ENCODE measurements at places on chromosomes 2 and 18.

DNA sequence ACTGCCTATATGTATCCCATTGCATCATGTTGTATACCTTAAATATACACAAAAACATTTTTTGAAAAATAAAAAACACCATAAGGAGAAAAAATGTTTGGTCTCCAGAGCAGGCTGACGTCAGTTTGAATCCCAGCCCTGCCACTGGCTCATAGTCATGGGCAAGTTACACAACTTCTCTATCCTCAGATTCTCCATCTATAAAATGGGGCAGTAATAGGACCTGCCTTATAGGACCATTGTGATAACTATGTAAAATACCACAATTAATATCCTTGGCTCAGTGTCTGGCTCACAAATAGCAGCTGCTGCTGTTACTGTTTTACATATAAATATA, 135.6 kb downstream of the SMAD7 start:
- no peak for DNase-seq

DNA sequence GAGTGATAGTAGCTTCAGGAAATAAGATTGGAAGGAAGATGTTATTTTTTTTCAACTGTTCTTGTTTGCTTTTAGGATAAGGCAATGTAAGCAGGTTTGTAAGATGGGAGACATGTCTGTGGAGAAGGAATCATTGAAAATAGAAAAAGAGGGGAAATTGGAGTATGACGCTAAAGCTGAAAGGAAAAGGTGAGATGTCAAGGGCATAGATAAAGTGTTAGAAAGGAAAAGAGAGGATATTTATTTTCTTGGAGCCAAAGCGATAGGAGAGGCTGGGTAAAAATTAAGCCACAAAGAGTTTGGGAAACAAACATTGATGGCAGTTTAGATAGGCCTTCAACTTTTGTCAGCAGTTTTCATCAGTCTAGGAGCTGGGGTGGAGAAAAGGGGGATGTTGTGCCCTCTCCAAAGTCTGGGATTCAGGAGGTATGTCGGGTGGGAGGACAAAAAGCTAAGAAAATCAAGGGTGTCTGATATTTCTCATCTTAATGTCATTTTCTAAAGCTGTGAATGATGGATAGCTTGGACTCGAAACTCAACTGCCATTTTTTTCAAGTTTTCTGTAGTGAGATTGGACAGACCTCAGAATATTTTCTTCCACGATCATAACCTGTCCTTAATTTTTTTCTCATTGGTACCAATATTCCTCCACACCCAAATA, 63.3 kb downstream of the MAPRE2 start:
- DNase-seq = no peak

DNA sequence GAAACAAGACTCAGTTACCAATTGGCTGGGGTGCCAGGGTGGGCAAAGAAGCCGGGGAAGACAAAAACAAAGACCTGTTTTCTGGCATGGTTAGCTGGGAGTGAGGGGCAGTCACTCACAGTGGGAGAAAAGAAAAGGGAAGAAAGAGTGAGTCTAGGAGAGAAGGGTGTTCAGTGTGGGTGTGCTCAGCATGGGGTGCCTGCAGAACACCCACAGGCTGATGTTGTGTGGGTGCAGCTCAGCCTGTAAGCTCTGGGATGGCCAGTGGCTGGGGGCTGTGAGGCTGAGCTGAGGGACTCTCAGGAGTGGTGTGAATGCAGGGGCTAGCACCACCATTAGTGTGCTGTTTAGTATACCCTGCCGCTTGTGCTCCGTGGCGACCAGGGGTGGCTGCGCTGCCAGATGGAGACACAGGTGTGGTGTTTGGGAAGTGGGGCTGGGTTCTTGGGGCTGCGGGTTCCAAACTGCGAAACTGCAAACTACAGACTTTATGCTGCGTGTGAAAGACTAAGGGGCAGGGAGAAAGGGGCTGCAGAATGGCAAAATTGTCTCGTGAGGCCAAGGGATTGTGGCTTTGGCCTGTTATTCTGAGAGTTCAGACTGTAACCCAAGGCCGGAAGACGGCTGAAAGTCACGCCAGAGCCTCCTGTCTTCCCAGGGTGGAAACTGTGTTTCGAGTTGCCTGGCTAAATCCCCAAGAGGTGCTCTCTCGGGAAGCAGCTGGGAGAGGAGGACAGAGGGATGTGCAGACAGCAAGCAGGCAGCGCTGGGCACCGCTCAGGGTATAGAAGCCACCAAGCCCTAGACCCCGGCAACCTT, 156.3 kb downstream of the TTC32 start:
- no peak for DNase-seq

- no peak for DNase-seq
These were observed 16.3 kb downstream of the NRP2 start for GRCh38 chr2:205698286-205699268.

DNA sequence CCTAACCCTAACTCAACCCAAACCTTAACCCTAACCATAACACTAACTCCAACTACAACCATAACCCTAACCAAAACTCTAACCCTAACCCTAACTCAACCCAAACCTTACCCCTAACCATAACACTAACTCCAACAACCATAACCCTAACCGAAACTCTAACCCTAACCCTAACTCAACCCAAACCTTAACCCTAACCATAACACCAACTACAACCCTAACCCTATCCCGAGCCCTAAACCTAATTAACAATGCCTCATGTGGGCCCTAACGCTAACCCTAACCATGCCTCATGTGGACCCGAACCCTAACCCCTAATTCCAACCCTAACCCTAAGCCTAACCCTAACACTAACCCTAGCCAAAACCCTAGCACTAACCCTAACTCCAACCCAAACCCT, 11.5 kb upstream of the GPR35 start:
- DNase-seq = no peak

DNA sequence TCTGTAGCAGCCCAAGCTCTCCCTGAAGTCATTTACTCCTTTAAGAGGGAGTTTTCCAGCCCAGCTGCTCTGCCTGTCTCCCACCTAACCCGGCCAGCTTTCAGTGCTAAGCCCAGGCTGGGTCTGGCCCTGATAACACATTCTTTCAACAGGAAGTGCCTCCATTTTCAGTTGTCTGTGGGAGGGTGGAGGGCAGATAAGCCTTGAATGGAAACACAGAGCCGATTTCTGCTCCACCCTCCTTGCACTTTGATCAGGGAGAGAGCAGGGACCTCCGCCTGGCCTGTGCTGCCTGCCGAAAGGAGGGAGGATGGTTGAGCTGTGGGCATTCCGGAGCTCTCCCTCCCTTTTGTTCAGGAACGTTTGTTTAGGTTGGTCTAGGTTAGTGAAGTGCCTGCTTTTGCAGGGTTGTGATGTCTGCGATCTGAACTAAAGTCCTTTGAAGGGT, 24.8 kb downstream of the GATA6 start:
- DNase-seq = no peak

Data from vagina (tissue), 2 donors.